Activated T-helper 9 cell treated with anti-CD3 and anti-CD28 coated beads, Interleukin-2, amount 50 U/mL, for 16 hours (primary cell): ENCODE measurements at places on chromosomes 6 and 20.

DNA sequence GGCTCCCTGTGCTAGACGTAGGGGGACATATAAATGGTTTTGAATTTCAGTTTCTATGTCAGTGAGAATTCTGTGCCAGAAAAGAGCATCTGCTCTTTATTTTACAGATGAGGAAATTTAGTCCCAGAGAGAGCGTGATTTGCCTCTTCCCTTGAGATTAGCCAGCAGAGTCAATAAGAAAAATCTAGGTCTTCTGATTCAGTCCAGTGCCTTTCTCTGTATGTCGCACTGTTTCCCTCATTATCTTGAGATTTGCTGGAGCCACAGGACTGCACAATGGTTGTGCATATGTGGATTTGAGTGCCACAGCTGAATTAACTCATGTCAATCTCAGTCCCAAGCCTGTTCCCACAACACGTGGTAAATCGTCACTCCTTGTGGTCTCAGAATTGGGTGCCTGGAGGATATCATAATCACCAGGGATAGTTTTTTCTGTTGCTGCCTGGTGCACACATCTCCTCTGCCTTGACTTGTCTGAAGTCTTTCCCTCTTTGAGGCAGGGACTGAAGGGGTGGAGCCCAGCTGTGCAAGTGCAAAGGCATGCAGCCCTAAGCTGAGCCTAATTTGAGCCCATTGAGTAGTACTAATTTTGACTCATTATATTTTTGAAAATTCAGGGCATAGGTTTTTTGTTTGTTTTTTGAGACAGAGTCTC, 276.7 kb downstream of the SOX4 start:
- no peak for DNase-seq

- no peak for DNase-seq
Measured at GRCh38 chr6:5898102-5898501, 108.6 kb downstream of the NRN1 start.

DNA sequence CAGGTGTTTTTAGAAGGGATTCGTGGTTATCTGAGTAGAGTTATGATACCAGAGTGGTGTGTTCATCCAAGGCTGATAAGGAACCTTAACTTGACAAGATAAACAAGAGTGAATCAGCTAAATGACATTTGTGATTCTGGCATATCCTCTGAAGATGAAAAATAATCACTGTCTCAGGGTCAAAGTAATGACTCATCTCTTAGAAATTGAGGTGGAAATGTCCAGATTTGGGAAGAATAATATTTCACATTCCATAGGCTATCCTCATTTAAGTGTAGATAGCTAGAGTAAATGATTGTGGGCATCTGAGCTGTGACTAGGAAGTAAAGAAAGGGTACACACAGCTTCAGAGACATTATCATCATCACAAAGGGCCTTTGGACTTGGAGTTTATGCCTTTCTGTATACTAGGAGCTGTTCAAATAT, 255.7 kb downstream of the GJA1 start:
- no peak for DNase-seq

DNA sequence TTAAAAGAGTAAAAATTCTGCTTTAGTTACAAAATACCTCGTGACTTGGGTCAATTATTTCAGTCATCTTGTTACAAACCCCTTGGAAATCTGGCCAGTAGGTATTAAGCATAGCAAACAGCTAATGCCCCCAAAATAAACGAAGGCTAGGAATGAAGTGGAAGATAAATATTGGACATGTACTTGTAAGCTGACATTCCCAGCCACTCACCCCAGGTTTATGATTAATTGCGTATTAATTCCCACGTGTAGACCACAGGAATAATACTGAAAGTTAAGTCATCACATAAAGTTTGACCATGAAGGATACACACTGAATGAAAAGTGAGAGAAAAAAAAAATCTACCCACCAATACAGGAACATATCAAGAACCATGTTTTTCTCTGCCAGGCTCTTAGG, 936.5 kb upstream of the ADGRB3 start:
- no peak for DNase-seq

GRCh38 chr6:155377061-155377460, 62.8 kb upstream of the TFB1M start:
- DNase-seq: no peak

- DNase-seq: no peak
Measured at GRCh38 chr6:168162366-168162765, 83.4 kb upstream of the FRMD1 start.

GRCh38 chr6:35181308-35181932, 32.3 kb upstream of the SCUBE3 start:
- DNase-seq: no peak

- no peak for DNase-seq
Measured at GRCh38 chr6:107670792-107671199, 153.3 kb downstream of the SCML4 start.

- DNase-seq: no peak
Measured at GRCh38 chr20:40010483-40010882, 678.6 kb downstream of the MAFB start.

GRCh38 chr6:111358454-111358853, 124.6 kb downstream of the REV3L start:
- no peak for DNase-seq

- DNase-seq: no peak
Measured at GRCh38 chr6:88964509-88964908, 1.1 kb upstream of the RNGTT start.

DNA sequence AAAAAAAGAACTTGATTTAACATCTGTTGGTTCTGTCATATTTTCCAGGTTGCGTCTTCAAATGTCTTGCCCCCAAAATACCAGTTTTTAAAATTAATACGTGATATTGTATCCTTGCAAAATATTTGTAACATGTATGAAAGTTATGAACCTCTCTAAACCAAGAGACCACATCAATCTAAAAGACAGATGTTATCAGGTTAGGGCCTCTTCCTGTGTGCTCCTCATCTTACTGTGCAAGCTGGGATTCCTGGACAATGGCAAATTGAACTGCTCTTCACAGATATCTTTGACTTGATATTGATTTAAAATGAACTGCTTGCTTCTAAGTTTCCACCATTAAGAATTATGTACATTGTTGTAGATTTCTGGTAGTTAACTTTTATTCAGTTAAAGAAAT, 9.6 kb downstream of the TMEM239 start:
- no peak for DNase-seq

DNA sequence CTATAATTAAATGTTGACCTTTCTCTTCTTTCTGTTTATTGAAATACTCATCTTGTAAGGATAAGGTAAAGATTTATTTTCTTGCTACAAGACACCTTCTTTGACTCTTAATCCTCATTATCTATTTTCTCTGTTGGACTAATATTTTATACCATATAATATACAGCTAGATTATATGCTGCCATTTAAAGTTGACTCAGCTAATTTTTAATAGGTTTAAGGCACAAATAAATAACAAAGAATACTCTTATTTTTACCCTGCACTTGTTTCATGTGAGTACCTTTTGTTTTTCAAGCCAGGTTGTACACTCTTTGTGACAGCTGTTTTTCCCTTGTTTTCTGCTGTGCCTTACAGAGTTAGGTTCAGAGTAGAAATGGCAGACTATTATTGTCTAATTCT, 83.9 kb upstream of the ASCC3 start:
- DNase-seq: no peak

DNA sequence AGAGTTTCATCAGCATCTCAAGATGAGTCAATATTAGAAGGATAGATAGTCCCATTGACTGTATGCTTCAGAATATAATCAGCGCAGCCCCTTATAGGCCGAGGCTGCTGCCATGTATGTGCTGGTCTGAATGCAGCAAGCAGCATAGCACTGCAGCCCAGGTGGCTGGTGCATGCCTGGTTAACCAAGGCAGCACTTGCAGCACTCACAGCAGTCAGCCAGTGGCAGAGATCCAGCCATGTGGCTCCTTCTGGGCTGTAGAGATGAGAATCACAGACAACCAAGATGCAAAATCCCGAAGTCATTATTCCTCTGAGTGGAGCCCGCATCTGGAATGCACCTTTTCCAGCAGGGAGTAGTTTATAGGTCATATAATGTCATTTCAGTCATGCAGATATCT, 251.9 kb downstream of the UST start:
- DNase-seq: no peak

GRCh38 chr6:35035481-35036030, 105.6 kb downstream of the TCP11 start:
- no peak for DNase-seq

DNA sequence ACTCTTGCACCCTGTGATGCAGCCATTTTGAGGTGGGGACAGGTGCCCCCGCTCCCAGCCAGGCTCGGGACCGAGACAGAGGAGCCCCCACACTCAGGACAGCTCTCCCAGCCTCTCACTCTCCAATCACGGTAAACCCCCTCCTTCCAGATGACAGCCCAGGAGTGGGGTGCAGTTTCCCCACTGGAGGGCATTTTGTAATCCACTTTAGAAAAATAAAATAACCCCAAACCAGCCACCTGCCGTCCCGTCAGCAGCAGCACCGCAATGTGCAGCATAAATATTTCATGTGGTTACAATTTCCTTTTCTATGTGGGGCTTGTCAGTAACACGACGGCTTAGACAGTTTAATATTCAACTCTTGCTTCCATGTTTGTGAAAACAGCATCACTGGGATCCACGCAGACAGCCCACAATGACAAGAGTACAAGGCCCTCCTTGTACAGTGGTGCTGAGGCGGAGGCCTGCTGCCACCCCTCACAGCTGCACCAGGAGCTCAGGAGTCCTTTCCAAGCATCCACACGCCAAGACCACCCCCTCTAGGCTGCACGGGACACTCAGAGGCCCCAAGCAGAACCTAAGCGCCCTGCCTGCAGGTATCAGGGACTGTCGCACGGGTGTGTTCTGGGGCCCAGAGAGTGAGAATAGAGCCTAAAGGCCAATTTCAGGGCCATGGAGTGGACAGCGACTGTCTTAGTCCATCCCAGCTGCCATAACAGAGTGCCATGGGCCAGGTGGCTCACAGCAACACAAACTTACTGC, 116.7 kb downstream of the JPH2 start:
- DNase-seq: no peak

DNA sequence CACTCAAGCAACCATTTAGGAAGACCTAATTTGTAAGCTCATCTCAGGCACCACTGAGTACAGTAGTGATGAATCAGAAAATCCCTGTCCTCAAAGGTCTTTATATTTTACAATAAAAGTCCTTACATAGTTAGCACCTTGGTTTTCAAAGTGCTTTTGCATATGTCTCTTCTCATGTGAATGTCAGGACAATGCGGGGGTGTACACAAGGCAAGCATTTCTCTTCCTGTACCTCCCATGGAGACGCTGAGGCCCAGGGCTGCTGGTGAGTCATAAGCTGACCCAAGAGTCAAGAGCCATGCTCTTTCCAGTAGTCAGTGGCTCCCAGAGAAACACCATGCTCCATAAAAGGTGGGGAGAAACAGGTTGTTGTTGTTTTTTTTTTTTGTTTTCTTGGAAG, 174.0 kb downstream of the GJA10 start:
- no peak for DNase-seq

GRCh38 chr6:6332811-6333244, 12.4 kb upstream of the F13A1 start:
- DNase-seq: no peak

DNA sequence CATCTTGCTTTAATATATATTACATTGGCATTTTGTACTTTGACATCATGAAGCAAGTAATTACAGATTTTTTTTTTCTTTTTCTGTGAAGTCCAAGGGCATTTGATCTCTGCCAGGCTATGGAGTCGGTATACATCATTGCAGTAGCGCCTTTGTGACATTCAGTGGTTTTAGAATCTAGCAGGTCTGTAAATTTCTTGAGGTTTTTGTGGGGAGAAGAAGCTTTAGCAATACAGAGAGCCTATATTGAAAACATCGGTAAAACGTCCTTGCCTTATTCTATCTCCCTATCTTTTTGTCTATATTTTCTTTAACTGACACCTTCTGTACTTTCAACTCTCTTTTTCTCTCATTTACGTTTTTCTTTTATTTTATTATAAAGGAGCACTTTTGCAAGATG, 47.2 kb downstream of the DUSP22 start:
- no peak for DNase-seq

- no peak for DNase-seq
Measured at GRCh38 chr6:149461670-149462069, 23.1 kb downstream of the ZC3H12D start.

GRCh38 chr6:138559143-138559542, 59.8 kb upstream of the NHSL1 start:
- DNase-seq: no peak

DNA sequence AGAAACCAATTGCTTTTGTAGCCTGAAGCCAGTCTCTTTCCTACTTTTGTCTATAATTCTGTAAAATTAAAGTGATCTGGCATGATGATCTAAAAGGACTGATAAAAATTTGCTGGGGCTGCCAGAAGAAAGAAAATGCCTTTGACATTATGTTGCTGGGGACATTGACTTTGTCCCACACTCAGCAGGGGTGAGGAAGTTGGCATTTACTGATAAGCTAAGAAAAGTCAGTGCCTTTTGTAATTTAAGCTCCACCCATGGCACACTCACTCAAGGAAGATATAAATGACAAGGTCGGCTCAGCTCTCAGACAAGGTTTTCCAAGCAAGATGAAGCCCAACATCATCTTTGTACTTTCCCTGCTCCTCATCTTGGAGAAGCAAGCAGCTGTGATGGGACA, at the start of gene SEMG1:
SEMG1 (plus strand) TSS at position 309 of the 400 bp plus-strand sequence; CDS start at position 330, 21 bp downstream.
- DNase-seq: no peak

DNA sequence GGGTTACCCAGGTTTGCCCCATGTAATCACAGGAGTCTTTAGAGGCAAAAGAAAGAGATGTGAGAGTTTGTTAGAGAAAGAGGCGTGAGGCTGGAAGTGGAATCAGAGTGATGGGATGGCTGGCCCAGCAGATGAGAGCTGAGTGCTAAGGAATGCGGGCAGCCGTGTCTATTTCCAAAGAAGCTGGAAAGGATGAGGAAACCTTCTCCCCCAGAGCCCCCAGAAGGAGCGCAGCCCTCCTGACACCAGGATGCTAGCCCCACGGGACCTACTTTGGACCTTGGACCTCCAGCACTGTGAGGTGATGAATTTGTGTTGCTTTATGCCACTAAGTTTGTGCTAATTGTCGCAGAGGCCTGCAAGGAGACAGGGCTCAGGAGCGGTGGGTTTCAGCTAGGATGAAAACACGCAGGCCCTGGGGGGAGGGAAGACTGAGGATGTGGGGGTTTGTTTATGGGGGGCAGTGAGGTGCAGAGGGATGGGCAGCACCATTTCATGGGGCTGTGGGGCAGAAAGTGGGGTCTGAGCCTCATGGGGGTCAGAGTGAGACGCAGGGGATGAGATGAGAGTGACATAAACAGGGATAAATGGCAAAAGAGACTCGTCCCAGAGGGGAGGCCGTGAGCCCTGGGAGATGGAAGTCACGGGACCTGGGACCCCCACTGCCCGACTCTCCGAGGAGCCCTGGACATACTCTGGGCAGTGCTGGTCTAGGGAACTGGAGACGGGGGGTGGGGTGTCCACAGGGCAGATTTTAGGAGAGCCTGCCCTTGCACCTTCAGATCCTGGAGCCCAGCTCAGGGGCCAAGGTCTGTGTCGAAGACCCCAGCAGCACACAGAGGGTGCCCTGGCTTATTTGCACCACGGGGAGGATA, 160.2 kb downstream of the NFATC2 start:
- DNase-seq: no peak

- no peak for DNase-seq
Measured at GRCh38 chr20:37864298-37864697, 38.6 kb upstream of the VSTM2L start.

DNA sequence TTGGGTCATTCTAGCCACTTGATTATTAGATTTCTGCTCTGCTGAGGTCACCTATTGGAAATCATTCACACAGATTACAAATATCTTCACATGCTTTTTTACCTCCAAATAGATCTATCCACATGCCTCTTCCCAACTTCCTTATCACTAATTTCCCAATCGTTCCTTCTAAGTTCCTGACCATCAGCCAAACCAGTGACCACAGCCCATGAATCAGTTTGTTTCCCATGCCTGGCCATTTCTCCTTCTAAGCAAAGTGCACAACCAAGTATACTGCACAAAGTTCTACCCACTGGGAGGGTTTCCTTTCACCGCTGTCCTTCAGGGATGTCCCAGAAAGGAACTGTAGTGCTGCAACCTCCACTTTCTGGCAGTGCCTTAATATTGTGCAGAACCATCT, 140.5 kb upstream of the SYNDIG1 start:
- no peak for DNase-seq
